ENCODE measurements at places on chromosomes 1 and 21. TPM values are rescaled to one million over a fixed set of nuclear protein-coding genes. Genes with fewer than 3 reads are reported as not detected.

The GBP6 gene
- 0.04 TPM for total RNA-seq

DNA sequence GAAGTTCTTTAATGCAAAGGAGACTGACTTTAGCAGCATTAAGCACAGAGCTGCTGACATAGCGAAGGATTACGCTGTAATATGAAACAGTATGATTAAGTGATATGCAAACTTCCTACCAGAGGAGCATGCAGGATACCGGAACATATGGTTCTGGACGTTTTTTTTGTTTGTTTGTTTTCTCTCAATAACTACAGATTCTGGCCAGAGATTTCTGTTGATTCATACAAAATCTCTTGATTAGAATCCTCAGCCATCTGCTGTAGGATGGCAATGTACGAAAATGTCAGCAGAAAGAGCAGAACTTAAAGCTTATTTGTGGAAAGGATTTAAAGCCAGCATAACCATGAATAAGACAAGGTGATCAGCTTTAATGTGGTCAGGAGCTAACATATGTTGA is 970.7 kb downstream of the KCNT2 start:
- no peak overlapping the region for H3K4me3 ChIP-seq
- no peaks in the 10 kb centered on the region for H3K4me1 ChIP-seq
- no peaks in the 10 kb centered on the region for H3K27me3 ChIP-seq
- peak; percentile 4 for DNase-seq

DNA sequence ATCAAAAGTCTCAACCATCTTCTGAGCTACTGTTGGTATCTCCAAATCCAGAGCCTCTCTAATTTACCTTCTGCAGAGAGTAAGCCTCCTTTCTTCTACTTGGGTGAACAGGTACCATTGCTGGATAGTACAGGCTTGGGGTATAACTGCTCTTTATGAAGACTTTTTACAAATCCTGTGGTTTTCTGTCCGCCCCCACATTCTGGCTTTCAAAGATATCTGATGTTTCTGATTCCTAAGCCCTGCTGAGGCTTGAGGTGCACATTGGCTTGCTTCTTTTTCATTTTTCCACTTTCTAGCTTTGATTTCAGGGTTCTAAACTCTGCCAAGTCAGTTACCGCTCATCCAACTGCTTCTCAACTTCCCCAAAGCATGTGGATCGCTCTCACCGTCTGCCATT is 37.1 kb downstream of the TENT5C start:
- H3K36me3 ChIP-seq = no peaks in the 10 kb centered on the region
- H3K27me3 ChIP-seq = peaks cover 2% of the 10 kb centered on the region
- no peak overlapping the region for H3K4me3 ChIP-seq
- H3K27ac ChIP-seq = no peak overlapping the region
- H3K4me1 ChIP-seq = no peaks in the 10 kb centered on the region

GRCh38 chr1:19068639-19069276 is 112.3 kb upstream of the IFFO2 start:
- H3K4me1 ChIP-seq = peaks cover 9% of the 10 kb centered on the region
- DNase-seq = no peak
- H3K4me3 ChIP-seq = no peak overlapping the region

GRCh38 chr1:156503698-156504437 is 3.3 kb upstream of the MEF2D start:
- H3K4me3 ChIP-seq = no peak overlapping the region
- H3K27ac ChIP-seq = peak overlapping the region; percentile 100
- peak; percentile 64 for DNase-seq
- no peaks in the 10 kb centered on the region for H3K27me3 ChIP-seq
- H3K4me1 ChIP-seq = peaks cover 67% of the 10 kb centered on the region

GRCh38 chr1:220294846-220295301 is 22.6 kb upstream of the RAB3GAP2 start:
- H3K27me3 ChIP-seq = peaks cover 2% of the 10 kb centered on the region
- H3K27ac ChIP-seq = no peak overlapping the region
- no peaks in the 10 kb centered on the region for H3K4me1 ChIP-seq

DNA sequence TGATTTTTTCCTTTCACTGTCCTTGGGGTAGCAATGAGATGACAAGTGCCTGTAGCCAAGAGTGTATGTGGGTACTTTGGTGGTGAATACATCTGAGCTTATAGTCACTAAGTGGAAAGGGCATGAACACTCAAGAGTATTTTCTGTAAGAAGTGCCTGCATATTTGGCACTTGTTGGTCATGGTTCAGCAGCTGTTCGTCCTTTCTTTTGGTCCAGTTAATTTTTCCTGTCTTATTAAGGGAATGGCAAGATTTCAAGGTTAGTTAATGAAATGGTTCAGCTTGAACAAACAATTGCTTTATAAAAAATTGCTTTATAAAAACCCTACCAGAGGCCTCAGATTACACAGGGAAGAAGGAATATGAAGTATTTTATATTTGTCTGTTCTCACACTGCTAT is 48.6 kb upstream of the GPR52 start:
- DNase-seq = peak; percentile 1
- no peak overlapping the region for H3K4me3 ChIP-seq
- no peaks in the 10 kb centered on the region for H3K4me1 ChIP-seq
- H3K36me3 ChIP-seq = no peaks in the 10 kb centered on the region
- no peak overlapping the region for H3K27ac ChIP-seq
- H3K27me3 ChIP-seq = no peaks in the 10 kb centered on the region

- H3K27me3 ChIP-seq = no peaks in the 10 kb centered on the region
- H3K36me3 ChIP-seq = no peaks in the 10 kb centered on the region
- DNase-seq = peak; percentile 16
- H3K4me3 ChIP-seq = no peak overlapping the region
- H3K4me1 ChIP-seq = no peaks in the 10 kb centered on the region
Observed at GRCh38 chr1:24536391-24536840, 19.5 kb upstream of the NCMAP start.

GRCh38 chr1:60935599-60936110 is 146.7 kb upstream of the NFIA start:
- peaks cover 12% of the 10 kb centered on the region for H3K4me1 ChIP-seq
- H3K36me3 ChIP-seq = no peaks in the 10 kb centered on the region
- H3K27me3 ChIP-seq = no peaks in the 10 kb centered on the region
- DNase-seq = peak; percentile 30

DNA sequence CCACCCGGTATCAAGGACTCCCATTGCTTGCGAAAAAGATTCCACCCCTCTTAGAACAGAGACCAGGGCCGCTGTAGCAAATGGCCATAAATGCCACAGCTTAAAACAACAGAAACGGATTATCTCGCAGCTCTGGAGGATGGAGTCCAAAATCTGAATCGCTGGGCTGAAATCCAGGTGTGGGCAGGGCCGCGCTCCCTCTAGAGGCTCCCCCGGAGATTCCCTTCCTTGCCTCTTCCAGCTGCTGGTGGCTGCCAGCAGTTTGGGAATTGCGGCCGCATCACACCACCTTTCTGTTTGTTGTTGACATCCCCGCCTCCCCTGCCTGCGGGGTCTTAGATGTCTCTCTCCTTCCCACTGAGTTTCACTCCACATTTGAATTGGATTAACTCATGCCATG is 15.6 kb downstream of the PDE9A start:
- H3K27me3 ChIP-seq = no peaks in the 10 kb centered on the region
- H3K27ac ChIP-seq = peak overlapping the region; percentile 69

DNA sequence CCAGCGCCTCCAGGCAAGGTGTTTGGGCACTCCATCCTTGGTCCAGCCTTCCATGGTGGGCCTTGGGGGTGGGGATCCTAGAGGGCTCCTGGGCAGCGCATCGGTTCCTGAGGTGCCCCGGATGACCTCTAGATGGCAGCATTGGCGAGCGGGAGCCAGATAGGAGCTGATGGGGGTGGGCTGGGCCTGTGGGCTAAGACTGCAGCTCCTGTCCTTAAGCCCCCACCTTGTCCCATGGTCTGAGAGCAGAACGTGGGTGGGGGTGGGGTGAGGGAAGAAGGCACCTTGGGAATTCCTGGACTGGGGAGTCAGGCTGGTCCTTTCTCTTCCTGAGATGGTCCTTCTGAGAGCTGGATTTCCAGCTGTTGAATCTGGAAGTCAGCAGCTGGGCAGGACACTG is 93.4 kb upstream of the CSF3R start:
- H3K27ac ChIP-seq = no peak overlapping the region
- no peaks in the 10 kb centered on the region for H3K4me1 ChIP-seq
- H3K4me3 ChIP-seq = no peak overlapping the region
- DNase-seq = peak; percentile 48
- peaks cover 12% of the 10 kb centered on the region for H3K27me3 ChIP-seq

- H3K4me3 ChIP-seq = peak overlapping the region; percentile 81
- no peak for DNase-seq
- H3K36me3 ChIP-seq = peaks cover 25% of the 10 kb centered on the region
Observed at GRCh38 chr1:43358121-43358745, 548 bp upstream of the CDC20 start.

GRCh38 chr1:36664571-36665287 is 182.0 kb upstream of the CSF3R start:
- no peak overlapping the region for H3K4me3 ChIP-seq
- no peaks in the 10 kb centered on the region for H3K36me3 ChIP-seq
- no peak overlapping the region for H3K27ac ChIP-seq
- DNase-seq = no peak

GRCh38 chr1:189125694-189126093 is 1352.0 kb downstream of the BRINP3 start:
- H3K4me1 ChIP-seq = no peaks in the 10 kb centered on the region
- no peak overlapping the region for H3K27ac ChIP-seq
- no peak for DNase-seq
- no peaks in the 10 kb centered on the region for H3K36me3 ChIP-seq
- no peaks in the 10 kb centered on the region for H3K27me3 ChIP-seq
- no peak overlapping the region for H3K4me3 ChIP-seq

GRCh38 chr1:44328671-44329416 is 26.2 kb downstream of the ERI3 start:
- peaks cover 11% of the 10 kb centered on the region for H3K4me1 ChIP-seq
- DNase-seq = no peak
- H3K27ac ChIP-seq = no peak overlapping the region
- peaks cover 27% of the 10 kb centered on the region for H3K36me3 ChIP-seq
- no peaks in the 10 kb centered on the region for H3K27me3 ChIP-seq

GRCh38 chr1:119116725-119117124 is 23.7 kb downstream of the WARS2 start:
- DNase-seq = no peak
- no peaks in the 10 kb centered on the region for H3K4me1 ChIP-seq
- H3K36me3 ChIP-seq = no peaks in the 10 kb centered on the region
- no peak overlapping the region for H3K27ac ChIP-seq

The FAM177B gene
- total RNA-seq = 0.18 TPM

- H3K27me3 ChIP-seq = no peaks in the 10 kb centered on the region
- peaks cover 22% of the 10 kb centered on the region for H3K4me1 ChIP-seq
- peaks cover 15% of the 10 kb centered on the region for H3K36me3 ChIP-seq
- H3K27ac ChIP-seq = peak overlapping the region; percentile 83
- H3K4me3 ChIP-seq = peak overlapping the region; percentile 60
Observed at GRCh38 chr1:231241750-231242149, 738 bp downstream of the GNPAT start.

The RWDD3 gene
- total RNA-seq = 30.0 TPM

The GUCA2A gene
- not detected for total RNA-seq

DNA sequence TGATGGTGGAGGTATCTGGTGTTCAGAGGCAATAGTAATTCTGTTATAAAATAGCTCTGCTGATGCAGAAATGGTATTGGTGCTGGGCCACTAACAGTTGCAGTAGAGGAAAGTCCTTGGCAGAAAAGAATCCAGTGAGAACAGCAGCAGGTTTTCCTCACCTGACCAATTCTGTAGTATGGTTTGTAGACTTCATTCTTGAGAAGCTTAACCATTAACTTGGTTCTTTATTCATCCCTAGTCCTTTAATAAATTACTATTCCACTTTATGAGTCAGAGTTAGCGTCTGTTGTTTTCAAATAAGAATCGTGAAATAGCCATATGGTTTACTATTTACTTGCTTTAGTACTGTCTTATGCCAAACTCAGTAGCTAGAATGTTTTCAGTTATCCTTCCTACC is 128.5 kb upstream of the SERTAD4 start:
- no peaks in the 10 kb centered on the region for H3K4me1 ChIP-seq
- H3K27me3 ChIP-seq = no peaks in the 10 kb centered on the region
- no peak overlapping the region for H3K4me3 ChIP-seq

DNA sequence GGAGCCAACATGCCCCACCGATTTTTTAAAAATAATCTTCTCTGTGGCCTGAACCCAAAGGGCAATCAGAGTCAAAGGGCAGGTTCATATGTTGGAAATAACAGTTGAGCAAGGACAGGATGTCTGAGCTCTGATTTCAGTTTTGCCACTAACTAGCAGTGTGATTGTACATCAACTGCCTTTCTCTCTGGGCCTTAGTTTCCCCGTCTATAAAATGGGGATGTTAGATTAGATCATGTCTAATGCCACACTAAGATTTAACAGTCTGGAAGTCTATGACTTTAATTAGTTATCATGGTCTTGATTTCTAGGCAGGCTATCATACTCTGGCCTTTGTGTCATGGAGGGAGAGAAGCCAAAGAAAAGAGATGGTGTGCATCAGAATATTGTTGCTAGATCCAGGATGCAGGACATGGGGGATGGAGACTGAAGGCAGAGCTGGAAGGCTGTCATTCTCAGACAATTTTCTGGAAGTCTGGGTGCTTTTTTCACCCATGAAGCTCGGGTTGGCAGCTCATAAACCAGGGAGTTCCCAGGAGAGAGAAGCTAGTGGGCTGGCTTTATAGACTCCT is 28.4 kb downstream of the IER5 start:
- H3K27me3 ChIP-seq = no peaks in the 10 kb centered on the region
- H3K27ac ChIP-seq = no peak overlapping the region
- peaks cover 33% of the 10 kb centered on the region for H3K4me1 ChIP-seq
- no peaks in the 10 kb centered on the region for H3K36me3 ChIP-seq

The VASH2 gene
- 25.3 TPM for total RNA-seq

- H3K4me3 ChIP-seq = no peak overlapping the region
- peaks cover 81% of the 10 kb centered on the region for H3K4me1 ChIP-seq
- peak overlapping the region; percentile 83 for H3K27ac ChIP-seq
- no peaks in the 10 kb centered on the region for H3K36me3 ChIP-seq
Observed at GRCh38 chr1:203323587-203323986, 18.3 kb downstream of the BTG2 start.

GRCh38 chr1:15850471-15851001 is 3.0 kb downstream of the SPEN start:
- H3K4me1 ChIP-seq = peaks cover 21% of the 10 kb centered on the region
- H3K4me3 ChIP-seq = peak overlapping the region; percentile 95
- DNase-seq = no peak

The A3GALT2 gene
- not detected for total RNA-seq

The ANGPTL1 gene
- total RNA-seq = 98.2 TPM

- H3K36me3 ChIP-seq = peaks cover 49% of the 10 kb centered on the region
- no peak overlapping the region for H3K4me3 ChIP-seq
- H3K27ac ChIP-seq = no peak overlapping the region
- no peak for DNase-seq
Observed at GRCh38 chr1:157132616-157133167, 5.5 kb downstream of the ETV3 start.

GRCh38 chr1:203186446-203187303 is at the start of gene CHI3L1:
TSS of gene CHI3L1 (minus strand) at chr1:203186704. CDS start at chr1:203186623, 81 bp downstream.
- no peak for DNase-seq
- no peak within 1 kb of the TSS for H3K27ac ChIP-seq
- H3K4me3 ChIP-seq = no peak within 1 kb of the TSS
- H3K4me1 ChIP-seq = peaks cover 11% of the 10 kb centered on the region
- H3K27me3 ChIP-seq = no peaks in the 10 kb centered on the region

The CD48 gene
- 1.2 TPM for total RNA-seq

All from muscle of leg (tissue), 16 donors.